Renal cortex interstitium (tissue), 15 donors: ENCODE measurements at places on chromosomes 11 and 22. TPM values are rescaled to one million over a fixed set of nuclear protein-coding genes. Genes with fewer than 3 reads are reported as not detected.

The TREH gene
- polyA plus RNA-seq: 2.9 TPM

GRCh38 chr11:116879800-116880625 lies 42.6 kb upstream of the APOA1 start:
- peak; percentile 71 for DNase-seq

DNA sequence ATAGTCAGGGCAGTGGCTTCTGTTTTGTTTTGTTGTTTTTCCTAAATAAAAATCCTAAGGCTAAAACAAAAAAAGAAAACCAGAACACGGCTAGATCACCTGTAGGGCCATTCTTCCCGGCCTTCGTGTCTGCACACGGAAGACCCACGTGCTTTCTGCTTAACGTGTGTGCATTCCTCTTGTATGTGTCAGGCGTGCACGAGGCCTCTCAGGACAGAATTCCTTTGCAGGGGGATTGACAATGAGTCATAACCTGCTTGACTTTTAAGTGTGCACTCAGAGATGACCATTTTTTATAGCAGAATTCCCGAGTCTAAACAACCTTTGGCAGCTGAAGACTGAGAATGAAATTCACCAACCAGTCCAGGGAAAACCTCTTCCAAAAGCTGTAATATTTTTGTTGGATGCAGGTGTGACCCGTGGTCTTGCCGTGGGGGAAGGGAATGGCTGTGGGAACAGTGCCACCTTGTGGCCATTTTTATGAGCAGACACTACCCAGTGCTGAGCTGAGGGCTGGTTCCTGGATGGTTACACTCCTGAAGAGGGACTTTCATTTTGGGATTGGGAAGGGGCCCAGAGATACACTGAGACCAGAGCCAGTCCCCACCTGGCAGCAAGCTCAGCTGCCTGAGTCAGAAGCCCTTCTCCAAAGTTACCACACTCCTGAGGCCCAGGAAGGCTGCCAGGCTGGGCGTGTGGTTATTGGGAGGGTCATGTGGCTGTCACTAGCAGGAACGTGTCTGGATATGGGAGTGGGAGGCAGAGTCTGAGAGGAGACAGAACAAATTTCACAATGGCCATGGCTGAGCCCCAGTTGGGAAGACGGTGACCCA lies 35.7 kb upstream of the DKK3 start:
- DNase-seq: peak; percentile 80

DNA sequence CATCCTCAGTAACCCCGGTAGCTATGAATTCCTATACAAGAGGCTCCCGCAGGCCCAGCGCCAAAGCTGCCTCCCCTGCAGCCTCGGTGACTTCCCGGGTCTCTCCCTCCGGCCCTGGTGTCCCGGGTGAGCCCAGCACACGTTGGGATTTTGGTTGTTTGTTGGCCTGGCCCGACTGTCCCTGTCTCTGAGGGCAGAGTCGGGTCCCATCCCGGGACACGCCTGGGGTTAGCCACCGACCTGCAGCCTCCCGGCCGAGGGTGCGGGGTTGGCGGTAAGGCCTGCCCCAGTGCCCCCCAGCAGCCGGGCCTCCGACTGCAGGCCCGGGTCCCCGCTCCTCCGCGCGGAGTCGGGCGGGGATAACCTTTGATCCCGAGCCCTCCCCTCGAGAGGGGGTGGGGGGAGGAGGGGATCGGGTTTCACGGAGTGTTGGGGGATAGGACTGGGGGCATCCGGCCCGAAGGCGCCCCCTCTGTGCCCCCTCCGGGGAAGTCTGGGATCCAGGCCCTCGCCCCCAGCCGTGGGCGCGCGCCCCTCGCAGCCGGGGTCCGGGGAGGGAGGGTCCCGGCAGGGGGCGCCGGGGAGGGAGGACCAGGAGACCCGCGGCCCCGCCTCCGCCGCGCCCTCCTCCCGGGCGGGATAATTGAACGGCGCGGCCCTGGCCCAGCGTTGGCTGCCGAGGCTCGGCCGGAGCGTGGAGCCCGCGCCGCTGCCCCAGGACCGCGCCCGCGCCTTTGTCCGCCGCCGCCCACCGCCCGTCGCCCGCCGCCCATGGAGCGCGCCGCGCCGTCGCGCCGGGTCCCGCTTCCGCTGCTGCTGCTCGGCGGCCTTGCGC lies at the start of gene FBLN1:
Gene FBLN1 (plus strand): TSS at position 669 of the 835 bp plus-strand sequence. CDS start 103 bp downstream, at position 772.
- DNase-seq: no peak

- peak; percentile 87 for DNase-seq
Measured at GRCh38 chr11:9568854-9569587, 4.4 kb upstream of the WEE1 start.

DNA sequence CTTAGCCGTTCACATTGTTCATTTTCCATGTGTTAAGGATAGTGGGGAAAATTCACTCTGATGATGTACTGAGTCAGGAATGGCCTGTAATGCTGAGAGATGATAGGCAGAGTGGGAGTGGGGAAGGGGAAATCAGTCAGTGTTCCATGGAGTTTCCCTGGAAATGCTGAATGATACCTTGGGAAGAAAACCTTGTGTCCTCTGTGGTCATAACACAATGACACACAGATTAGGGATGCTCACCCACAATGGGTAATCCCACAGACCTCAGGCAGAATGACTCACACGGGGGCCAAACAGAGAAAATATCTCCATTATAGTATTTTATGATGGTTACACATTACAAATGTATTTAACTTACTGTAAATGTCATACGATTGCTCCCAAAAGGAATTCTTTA lies 118.0 kb downstream of the SNX19 start:
- DNase-seq: no peak
